Epithelial cell of prostate (primary cell): ENCODE measurements at places on chromosomes 2 and 18.
A peak's percentile ranks its signal among the peaks of the same experiment; 100 is the strongest.

DNA sequence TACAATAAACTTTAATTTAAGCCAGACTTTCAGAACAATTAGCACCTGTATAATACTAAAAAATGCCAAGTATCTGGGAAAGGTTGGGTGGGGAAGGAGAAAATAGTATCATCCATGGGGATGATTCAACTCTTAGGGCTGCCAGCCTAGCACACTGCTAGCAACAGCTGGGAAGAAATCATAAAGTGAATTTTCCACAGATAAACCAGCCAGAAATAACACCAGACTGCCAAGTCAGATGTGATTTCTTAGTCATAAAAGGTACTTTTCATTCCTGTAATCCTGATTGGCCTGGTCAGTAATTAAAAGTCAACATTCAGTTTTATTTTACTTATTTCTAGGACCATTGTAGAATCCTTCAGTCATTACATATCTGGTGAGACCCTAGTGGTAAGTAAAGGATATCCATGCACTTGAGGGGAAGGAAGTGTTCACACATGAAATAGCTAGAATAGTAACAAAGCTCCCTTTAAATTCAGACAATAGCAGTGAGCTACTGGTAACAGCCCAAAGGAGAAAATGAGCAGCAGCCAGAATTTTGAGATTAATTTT is 59.4 kb downstream of the LIMS1 start:
- peak; percentile 73 for DNase-seq

DNA sequence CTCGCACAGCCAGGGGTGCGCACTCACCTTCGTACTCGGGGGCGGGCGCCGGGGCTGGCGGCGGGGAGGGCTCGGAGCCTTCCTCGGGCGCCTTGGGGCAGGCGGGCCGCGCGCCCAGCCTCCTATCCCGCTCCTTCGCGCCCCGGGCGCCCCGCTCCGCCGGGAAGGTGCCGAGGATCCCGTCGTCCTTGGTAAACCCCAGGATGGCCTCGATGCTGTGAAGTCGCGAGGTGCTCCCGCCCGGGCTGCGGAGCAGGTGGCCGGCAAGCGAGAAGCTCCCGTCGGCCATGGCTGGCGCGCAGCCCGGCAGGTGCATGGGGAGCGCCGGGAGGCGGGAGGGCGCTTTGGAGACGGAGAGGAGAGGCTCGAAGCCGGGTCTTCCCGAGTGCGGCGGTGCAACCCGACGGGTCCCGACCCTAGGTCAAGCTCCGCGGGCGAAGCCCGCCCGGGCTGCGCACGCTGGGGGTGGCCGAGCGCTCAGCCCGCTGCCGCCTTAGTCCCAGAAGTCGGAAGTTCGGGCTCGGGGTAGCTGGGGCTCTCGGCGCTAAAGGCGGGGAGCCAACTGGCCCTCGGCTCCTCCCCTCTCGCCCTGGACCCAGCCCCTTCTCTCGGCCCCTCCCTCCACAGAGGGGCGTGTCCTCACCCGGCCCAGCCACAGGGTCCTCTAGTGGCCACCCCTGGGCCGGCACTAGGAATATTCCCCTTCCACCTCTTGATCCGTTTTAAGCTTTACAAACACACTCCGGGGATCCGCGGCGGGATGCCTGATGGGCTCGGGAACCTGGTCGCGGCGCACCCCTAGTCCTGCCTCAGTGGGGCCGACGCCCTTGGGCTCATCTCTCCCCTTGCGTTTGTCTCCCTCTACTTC is at the start of gene RAX:
RAX (minus strand) TSS at position 564 of the 868 bp plus-strand sequence; CDS start at position 316, 248 bp downstream.
- no peak for DNase-seq

- DNase-seq = no peak
Measured at GRCh38 chr2:231604101-231604684, 11.5 kb downstream of the TEX44 start.

DNA sequence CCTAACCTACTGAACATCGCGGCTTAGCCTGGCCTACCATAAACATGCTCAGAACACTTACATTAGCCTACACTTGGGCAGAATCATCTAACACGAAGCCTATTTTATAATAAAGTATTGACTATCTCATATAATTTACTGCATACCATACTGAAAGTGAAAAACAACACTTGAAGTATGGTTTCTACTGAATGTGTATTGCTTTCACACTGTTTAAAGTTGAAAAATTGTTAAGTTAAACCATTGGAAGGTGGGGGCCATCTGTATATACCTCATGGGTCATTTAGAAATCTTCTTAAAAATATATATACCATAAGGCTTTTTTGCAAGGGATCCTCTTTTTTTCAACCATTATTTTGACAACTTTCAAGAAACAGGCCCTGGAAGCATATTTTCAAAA is 16.5 kb downstream of the RNF149 start:
- DNase-seq = no peak

GRCh38 chr18:62717169-62717924 is 2.0 kb downstream of the PHLPP1 start:
- DNase-seq = peak; percentile 83

DNA sequence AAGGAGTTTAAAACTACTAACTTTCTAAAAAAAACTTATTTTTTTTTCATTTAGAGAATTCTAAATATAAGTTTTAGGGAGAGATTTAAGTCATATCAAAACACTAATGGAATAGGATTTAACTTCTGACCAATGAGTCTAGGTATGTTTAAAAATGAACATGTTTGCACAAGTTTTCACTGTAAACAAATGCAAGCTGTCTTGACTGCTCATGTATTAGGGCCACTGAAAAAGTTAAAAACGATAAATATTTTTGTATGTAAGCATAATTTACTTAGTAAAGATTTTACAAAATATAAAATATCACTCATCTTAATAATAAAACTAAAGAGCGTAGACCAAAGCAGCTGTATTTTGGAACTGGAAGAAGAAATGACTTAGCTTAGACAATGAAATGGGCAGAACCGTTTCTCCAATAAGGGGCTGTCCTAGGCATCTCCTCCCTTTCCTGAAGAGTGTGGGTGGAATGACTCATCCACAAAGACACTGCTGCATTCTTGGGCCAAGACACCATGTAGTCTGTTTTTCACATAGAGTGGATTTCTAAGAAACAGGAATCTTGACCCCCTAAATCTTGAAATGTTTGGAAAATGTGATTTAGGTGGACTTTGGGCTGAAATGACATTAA is 118.8 kb downstream of the MEP1B start:
- peak; percentile 62 for DNase-seq

DNA sequence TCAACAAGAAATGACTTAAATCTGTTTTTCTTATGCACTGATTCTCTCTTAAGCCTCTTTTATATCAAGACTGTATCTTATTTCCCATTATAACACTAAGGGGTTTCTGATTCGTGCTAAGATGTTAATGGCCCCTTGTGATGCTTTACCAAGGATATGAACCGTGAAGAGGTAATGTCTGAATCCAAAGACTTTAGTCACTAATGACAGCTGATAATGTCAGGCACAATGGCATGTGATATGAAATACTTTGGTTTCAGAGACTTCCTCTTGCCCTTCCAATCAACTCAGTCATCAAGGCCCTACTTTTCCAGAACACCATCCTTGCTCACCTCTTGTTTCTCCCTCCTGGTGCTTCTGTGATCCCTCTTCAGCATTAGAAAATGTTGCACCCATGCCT is 262.8 kb downstream of the KCNE4 start:
- no peak for DNase-seq

DNA sequence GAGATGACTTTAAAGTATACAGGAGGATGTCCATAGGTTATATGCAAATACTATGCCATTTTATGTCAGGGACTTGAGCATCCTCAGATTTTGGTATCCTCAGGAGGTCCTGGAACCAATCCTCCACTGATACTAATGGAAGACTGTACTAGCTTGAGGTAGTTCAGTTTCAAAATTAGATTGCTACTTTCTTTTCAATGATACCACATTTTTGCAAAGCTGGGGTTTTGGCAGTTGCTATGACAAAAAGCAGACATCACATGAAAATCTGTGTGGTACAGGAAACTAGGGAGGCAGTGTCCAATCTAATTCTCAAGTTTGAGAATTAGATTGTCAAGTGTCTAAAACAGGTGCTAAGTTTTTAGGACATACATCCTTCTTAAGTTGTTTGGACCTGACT is 14.2 kb downstream of the EHBP1 start:
- no peak for DNase-seq

GRCh38 chr2:28175028-28175427 is 217.6 kb upstream of the FOSL2 start:
- no peak for DNase-seq

DNA sequence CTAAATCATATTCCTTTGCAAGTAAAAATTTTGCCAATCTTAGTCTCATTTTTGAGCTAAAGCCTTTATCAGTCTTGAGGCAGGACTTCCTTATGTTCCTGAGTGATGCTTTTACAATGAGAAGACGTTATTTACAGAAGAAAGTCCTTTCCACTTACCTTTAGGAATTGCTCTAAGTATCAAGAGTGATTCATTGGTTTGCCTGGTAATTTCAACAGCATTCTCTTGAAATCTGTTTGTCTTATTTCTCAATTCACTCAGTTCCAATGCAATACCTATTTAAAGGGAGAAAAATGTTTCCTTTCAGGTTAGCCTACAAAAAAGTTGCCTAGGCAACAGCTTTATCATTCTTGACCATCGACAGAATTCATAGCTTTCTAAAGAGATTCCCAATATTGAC is 137.2 kb downstream of the LAMA1 start:
- DNase-seq = no peak

- no peak for DNase-seq
Measured at GRCh38 chr2:69269330-69269729, 117.7 kb downstream of the GFPT1 start.

GRCh38 chr2:201779901-201780673 is 646 bp downstream of the ALS2 start:
- DNase-seq = no peak

- DNase-seq = no peak
Measured at GRCh38 chr2:218428846-218429558, 10.1 kb downstream of the VIL1 start.

- DNase-seq = no peak
Measured at GRCh38 chr18:11108947-11109346, 40.4 kb downstream of the PIEZO2 start.

GRCh38 chr2:176111309-176111663 is 4.2 kb downstream of the HOXD11 start:
- DNase-seq = no peak

GRCh38 chr2:55759271-55759921 is 65.8 kb upstream of the PNPT1 start:
- no peak for DNase-seq

- DNase-seq = peak; percentile 95
Measured at GRCh38 chr2:74740741-74741431, 86.8 kb downstream of the SEMA4F start.

DNA sequence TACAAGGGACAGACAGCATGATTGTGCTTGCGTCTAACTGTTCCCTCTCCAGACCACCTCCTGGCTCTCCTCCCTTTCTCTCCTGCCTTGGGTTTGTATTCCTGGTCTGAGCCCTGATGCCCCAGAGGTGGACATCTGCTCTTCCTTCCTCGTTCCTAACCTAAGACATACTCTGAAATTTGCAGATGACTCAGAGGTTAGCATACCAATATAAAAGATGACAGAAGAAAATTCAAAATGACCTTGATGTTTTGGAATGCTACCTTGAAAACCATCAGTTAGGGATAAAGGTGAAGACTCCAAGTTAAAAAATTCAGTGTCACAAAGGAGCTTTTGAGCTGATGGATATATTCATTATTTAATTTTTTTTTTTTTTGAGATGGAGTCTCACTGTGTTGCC is 12.9 kb downstream of the SMYD1 start:
- DNase-seq = no peak

- DNase-seq = no peak
Measured at GRCh38 chr18:5463390-5463789, 80.4 kb downstream of the EPB41L3 start.

- DNase-seq = peak; percentile 83
Measured at GRCh38 chr18:55833543-55833942, 245.6 kb upstream of the TCF4 start.

DNA sequence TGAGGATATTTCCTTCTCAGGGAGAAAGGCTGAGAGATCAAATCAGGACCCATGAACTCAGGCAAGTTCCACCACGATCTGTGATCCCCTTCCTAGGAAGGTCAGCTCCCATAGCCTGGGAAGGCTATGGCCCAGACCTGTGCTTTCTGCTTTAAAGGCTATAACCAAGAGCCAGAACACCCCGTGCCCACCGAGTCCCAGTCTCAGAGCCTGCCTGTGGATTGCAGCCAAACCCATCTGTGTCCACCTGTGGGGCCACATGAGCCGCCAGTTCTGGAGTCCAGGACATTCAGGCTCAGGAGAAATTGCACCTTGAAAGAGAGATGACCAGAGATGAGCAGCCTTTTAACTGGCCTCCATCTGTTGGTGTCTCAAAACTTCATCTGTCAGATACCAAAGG is 46.9 kb downstream of the MAL start:
- DNase-seq = no peak

DNA sequence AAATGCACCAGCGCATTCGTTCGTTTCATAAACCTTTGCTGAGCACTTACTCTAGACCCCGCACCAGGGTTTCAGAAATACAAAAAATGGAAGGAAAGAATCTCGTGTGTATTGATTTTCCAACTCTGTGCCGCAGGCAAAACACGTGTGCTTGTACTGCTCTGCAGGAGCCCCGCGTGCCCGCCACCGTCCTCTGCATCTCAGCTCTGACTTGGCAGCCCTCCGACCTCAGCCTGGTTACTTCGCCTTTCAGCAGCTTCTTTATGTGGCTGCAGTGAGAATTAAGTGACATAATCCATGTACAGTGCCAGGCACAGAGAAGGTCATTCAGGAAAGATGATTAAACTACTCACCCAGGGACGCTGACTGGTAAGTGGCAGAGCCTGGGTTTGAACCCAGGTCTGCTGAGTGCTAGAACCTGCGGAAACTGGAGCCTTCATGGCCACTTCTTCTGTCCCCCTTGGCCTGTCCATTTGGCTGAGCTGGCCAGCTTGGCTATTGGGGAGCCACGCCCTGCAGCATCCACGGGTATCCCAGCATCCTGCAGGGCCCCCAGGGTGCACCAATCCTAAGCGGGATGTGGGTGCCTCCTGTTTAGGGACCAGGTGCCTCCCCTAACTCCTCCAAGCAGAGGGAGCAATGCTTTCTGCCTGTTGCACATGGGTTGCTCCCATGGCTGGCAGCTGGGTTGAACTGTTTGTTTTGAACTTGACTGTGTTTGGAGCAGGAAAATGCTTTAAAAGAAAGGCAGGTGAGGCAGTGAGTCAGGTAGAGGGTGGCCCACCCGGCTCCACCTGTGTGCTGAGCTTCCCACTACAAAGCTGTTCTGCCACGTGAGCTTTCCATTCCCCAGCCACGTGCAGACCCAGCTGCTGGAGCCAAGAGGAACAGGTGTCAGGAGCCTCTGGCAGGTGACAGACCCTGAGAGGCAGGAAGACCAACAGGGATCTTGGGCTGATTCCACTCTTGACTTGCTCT is 34.3 kb downstream of the INHBB start:
- DNase-seq = no peak
